ENCODE measurements at places on chromosomes 16 and 17. TPM values are rescaled to one million over a fixed set of nuclear protein-coding genes. Genes with fewer than 3 reads are reported as not detected.

DNA sequence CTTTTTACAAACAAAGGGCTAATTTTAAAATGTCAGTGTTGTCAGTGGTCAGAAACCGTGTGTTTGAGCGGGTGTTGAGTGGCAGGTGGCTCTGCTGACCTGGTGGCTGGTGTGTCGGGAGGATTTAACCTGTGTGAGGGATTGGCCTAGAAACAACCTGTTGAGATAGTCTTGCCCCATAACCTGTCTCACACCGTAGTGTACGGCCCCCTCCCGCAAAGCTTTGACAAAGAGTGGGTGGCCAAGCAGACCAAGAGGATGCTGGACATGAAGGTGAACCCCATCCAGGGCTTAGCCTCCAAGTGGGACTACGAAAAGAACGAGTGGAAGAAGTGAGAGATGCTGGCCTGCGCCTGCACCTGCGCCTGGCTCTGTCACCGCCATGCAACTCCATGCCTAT lies 7.0 kb downstream of the COX4I1 start:
- H3K27me3 ChIP-seq = no peaks in the 10 kb centered on the region
- peaks cover 1% of the 10 kb centered on the region for H3K4me1 ChIP-seq

DNA sequence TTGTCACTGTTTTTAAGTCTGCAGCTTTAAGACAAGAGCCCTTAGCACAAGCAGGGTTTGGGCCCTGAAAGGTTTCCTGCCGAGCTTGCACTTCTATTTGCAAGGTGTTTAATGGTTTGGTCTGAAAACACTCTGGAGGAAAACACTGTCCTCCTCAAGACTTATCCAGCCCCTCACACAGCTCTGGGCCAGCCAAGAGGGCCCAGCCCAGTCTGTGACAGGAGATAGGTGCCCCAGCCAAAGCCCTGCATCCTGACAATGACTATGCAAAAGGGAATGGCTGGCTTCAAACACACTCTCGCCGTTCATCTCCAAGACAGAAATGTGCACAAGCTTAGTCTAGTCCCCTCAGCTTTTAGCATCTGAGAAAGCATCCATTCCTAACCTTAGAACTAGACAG lies 26.9 kb downstream of the MPG start:
- H3K4me1 ChIP-seq = no peaks in the 10 kb centered on the region
- no peak overlapping the region for H3K27ac ChIP-seq
- H3K4me3 ChIP-seq = no peak overlapping the region
- DNase-seq = no peak
- no peaks in the 10 kb centered on the region for H3K27me3 ChIP-seq

DNA sequence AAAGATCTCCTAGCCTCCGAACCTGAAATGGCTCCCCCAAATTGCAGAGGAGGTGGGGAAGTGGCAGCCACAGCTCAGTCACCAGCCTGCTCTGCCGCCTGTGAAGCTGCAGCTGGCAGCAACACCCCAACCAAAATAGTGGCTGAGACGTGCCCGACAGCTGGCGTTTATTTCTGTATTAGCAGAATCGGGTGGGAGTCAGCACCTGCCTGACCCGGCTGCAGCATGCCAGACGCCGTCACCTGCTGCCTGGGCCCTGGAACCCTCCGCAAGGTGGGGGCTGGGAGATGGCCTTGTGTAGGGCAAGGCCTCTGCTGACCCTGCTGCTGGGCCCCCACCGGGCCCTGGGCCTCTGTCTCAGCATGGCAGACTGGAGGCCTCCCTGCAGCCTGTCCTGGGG lies 17.5 kb upstream of the PABPN1L start:
- H3K27me3 ChIP-seq = no peaks in the 10 kb centered on the region
- H3K27ac ChIP-seq = no peak overlapping the region

DNA sequence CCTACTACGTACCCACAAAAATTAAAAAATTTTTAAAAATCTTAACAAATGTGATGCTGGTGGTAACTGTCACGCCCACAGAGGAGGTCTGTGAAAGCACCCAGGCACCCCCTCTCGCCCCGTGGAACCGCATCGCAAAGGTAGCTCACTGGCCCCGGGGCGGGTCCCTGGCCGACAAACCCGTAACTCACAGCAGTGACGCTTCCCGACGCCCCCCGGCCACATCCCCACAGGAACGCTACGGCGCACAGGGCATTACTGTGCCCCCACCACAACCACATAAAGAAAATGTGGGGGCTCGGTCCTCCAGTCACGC lies 366 bp downstream of the ANKS3 start:
- DNase-seq = peak; percentile 23
- peaks cover 15% of the 10 kb centered on the region for H3K4me1 ChIP-seq
- peak overlapping the region; percentile 94 for H3K4me3 ChIP-seq

- no peak overlapping the region for H3K4me3 ChIP-seq
- no peak for DNase-seq
Observed at GRCh38 chr16:495127-495748, 32.3 kb upstream of the CAPN15 start.

DNA sequence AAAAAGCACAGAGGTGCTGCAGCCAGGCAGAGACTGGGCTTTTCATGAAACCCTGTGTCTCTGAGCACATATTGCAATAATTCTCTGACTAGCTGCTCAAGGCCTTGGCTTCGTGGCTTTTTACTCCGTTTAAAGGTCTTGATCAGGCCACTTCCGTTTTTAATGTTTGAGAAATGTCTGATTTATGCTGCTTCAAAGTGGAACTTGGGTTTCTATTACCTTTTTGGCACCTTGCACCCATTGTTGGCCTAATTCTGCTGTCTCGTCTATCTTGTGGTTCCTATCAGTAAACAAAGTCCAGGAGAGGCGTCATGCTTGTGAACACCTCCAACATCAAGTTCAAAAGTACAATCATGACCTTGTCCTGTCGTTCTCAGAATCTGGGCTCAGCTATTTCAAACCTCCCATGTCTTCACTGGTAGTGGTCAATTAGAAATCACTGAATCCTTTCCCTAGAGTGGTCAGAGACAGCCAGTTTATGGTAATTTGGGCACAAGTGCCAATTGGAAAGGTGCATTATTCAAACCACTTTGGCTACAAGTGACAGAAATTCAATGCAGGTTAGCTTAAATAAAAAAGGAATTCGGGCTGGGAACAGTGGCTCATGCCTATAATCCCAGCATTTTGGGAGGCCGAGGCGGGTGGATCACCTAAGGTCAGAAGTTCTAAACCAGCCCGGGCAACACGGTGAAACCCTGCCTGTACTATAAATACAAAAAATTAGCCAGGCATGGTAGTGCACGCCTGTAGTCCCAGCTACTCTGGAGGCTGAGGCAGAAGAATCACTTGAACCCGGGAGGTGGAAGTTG lies 33.3 kb upstream of the METTL9 start:
- DNase-seq = no peak
- H3K27me3 ChIP-seq = no peaks in the 10 kb centered on the region
- peak overlapping the region; percentile 18 for H3K27ac ChIP-seq
- H3K4me1 ChIP-seq = peaks cover 9% of the 10 kb centered on the region
- no peaks in the 10 kb centered on the region for H3K36me3 ChIP-seq

GRCh38 chr16:15422222-15422621 lies 12.2 kb upstream of the BMERB1 start:
- H3K36me3 ChIP-seq = no peaks in the 10 kb centered on the region
- H3K4me3 ChIP-seq = no peak overlapping the region
- H3K27ac ChIP-seq = no peak overlapping the region

- no peak overlapping the region for H3K27ac ChIP-seq
- DNase-seq = no peak
Observed at GRCh38 chr17:45828582-45829133, 16.0 kb upstream of the SPPL2C start.

DNA sequence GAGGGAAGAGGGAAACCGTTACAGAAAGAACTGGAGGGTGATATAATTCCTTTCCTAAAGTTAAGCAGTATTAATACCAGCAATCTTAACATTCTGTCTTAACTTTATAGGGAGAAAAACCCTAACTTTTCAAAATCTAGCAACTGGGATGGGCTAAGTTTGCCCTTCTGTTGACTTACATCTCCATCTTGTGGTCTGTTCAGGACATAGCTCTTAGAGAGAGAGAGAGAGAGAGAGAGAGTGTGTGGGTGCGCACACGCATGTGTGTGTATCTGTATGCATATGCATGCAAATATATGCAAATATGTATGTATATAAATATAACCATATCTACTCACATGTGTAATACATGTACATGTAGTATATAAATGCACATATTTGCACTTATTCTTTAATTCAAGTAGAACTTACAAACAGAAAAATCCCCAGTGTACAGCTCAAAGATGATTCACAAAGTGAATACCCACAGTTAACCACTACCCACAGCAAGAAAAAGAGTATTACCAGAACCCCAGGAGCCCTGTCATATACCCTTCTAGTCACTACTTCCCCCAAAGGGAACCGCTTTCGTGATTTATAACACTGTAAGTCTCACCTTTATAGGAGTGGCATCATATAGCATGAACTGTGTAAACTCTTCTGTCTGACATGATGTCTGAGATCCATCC lies 46.5 kb downstream of the STX8 start:
- no peak for DNase-seq
- H3K4me3 ChIP-seq = no peak overlapping the region

DNA sequence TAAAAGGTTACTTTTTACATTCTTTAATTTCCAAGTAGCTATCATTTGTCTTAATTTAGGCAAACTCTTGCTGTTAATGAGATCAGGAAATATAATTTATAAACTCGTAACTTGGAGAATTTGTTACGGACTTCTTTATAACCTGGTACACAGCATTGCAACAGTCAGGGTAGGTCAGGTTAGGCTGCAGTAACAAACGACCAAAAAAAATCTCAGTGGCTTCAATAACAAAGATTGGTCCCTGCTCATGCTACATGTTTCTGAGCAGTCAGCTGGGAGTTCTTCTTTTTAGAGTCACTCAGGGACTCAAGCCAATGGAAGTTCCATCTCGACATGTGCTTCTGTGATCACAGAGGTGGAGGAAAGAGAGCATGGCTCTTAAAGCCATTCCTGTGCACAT lies 110.1 kb downstream of the USP31 start:
- DNase-seq = no peak
- H3K36me3 ChIP-seq = no peaks in the 10 kb centered on the region
- H3K27me3 ChIP-seq = no peaks in the 10 kb centered on the region
- H3K4me3 ChIP-seq = no peak overlapping the region

DNA sequence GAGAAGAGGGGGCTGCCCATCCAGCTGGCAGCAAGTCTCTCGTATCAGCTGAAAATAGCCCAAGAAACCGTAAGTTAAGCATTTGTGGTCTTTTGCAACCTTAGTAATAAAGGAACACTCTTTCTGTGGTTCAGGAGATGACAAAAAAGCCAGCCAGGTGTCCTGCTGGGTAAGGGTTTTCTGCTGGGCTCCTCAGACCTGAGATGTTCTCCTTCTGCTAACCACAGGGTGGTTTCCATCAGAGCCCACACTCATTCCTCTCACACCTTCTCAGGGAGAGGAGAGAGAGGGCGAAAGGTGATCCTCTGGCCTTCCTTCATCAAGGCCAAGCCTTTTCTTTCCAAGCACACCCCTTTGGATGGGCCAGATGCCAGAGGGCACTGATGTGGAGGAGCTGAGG lies 70.7 kb downstream of the TEX14 start:
- no peaks in the 10 kb centered on the region for H3K27me3 ChIP-seq
- no peak for DNase-seq
- H3K4me3 ChIP-seq = no peak overlapping the region

DNA sequence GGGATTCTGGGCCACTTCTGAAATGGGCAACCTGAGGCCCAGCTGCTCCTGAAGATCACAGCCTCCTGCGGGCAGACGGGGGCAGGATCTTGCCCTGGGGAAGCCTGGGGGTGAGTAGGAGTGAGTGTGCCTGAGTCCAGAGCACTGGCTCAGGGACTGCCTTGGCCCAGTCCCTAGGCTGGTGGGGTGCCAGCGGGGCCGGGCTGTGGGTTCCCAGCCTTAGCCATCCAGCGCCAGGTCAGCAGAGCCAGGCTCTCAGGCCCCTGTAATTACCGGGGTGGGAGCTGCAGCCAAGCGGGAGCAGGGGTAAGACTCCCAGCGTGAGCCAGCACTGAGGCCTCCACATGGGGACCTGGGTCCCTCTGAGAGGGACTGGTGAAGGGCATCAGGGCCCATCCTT lies 8.2 kb downstream of the SPNS2 start:
- no peaks in the 10 kb centered on the region for H3K4me1 ChIP-seq
- no peaks in the 10 kb centered on the region for H3K27me3 ChIP-seq
- DNase-seq = no peak
- no peak overlapping the region for H3K4me3 ChIP-seq

- DNase-seq = no peak
- no peaks in the 10 kb centered on the region for H3K36me3 ChIP-seq
- no peaks in the 10 kb centered on the region for H3K4me1 ChIP-seq
- no peak overlapping the region for H3K4me3 ChIP-seq
- no peaks in the 10 kb centered on the region for H3K27me3 ChIP-seq
Observed at GRCh38 chr16:72311426-72311825, 139.5 kb upstream of the PMFBP1 start.

DNA sequence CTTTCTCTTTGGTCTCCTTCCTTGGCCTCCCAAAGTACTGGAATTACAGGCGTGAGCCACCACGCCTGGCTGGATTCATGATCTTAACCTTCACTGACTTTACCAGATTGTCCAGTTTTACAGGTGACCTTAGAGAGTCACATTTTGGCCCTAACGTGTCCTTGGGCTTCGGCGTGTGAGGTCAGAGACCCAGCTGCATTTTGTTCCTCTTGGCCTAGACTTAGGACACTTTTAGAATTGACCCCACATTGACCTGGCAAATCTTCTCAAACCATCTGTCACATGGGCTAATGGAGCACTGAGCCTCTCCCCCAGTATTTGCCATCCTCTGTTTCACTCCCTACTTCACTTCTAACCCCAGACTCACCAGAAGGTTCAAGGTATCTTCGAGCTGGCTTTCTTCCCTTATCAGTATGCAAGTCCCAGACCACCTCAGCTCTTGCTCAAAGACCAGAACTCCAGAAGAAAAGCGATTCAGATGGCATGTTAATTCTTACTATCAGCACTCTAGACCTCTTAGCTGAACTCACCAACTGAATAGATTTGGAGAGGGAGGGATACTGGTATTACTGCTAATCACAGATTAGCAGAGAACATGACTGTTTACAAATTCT lies 1.7 kb upstream of the CYTH1 start:
- H3K4me3 ChIP-seq = no peak overlapping the region
- H3K4me1 ChIP-seq = no peaks in the 10 kb centered on the region
- no peak for DNase-seq
- H3K36me3 ChIP-seq = no peaks in the 10 kb centered on the region
- H3K27ac ChIP-seq = peak overlapping the region; percentile 8

DNA sequence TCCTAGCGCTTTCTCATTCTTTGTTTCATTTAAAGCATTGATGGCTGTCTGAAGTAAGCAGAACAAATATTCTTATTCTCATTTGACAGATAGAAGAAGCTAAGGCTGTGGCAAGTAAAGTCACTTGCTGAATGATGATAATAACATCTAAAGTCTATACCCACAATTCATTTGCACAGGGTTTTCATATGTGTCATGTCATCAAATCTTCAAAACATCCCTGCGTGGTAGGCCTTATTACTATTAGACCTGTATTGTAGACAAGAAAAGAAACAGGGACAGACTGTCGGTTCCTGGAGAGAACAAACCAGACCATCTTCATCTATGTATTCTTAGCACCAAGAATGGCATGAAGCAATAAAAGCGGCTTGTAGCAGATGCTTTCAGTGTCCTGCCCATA lies 85.9 kb downstream of the ASIC2 start:
- DNase-seq = no peak
- H3K4me1 ChIP-seq = no peaks in the 10 kb centered on the region
- H3K4me3 ChIP-seq = no peak overlapping the region
- no peaks in the 10 kb centered on the region for H3K27me3 ChIP-seq

TPSB2 gene
- 89.7 TPM for total RNA-seq

MAPT gene
- 0.35 TPM for total RNA-seq

CFAP97D1 gene
- total RNA-seq = not detected

ATP2A1 gene
- not detected for total RNA-seq

WNT9B gene
- total RNA-seq = not detected

All from Peyer's patch (tissue), 4 donors.